ENCODE measurements at places on chromosomes 1 and 21. TPM values are rescaled to one million over a fixed set of nuclear protein-coding genes. Genes with fewer than 3 reads are reported as not detected.

GRCh38 chr1:151196292-151196800 lies 2.0 kb upstream of the PIP5K1A start:
- peak overlapping the region; percentile 34 for H3K4me3 ChIP-seq
- H3K4me1 ChIP-seq: peaks cover 4% of the 10 kb centered on the region
- H3K27ac ChIP-seq: peak overlapping the region; percentile 92
- H3K27me3 ChIP-seq: no peaks in the 10 kb centered on the region
- peak; percentile 84 for DNase-seq

DNA sequence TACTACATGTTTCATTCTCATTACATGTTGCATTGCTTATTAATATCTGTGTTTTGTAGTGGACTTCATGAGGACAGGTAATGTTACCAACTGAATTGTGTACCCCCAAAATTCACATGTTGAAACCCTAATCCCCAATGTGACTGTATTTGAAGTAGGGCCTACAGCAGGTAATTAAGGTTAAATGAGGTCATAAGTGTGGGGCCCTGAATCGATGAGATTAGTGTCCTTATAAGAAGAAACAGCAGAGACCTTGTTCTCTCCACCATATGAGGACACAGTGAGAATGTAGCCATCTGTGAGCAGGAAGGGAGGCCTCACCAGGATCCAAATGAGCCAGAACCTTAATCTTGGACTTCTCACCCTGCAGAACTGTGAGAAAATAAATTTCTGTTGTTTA lies 15.0 kb upstream of the IFNAR1 start:
- no peaks in the 10 kb centered on the region for H3K4me1 ChIP-seq
- no peak for DNase-seq
- H3K4me3 ChIP-seq: no peak overlapping the region

- no peaks in the 10 kb centered on the region for H3K27me3 ChIP-seq
- H3K4me3 ChIP-seq: no peak overlapping the region
- no peaks in the 10 kb centered on the region for H3K36me3 ChIP-seq
- H3K27ac ChIP-seq: no peak overlapping the region
- no peak for DNase-seq
Measured at GRCh38 chr1:195721210-195721971, 886.8 kb downstream of the KCNT2 start.

DNA sequence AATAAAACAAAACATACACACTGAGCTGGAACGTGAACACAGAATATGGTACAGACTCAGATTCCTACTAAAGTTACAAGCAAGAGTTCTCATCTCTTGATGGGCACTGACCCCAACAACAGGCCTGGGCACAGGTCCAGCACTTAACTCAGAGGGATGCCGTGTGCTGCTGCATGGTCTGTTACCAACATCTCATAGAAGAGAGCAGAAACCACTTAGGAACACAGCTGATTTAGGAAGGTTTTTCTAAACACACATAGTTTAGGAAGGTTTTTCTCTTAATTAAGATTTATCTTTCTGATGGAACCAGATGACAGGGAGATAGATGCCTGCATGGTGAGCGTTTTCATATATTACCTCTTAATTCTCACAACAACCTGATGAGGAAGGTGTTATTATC lies 1.5 kb downstream of the GCLM start:
- H3K4me1 ChIP-seq: no peaks in the 10 kb centered on the region
- no peak overlapping the region for H3K27ac ChIP-seq
- no peak for DNase-seq
- H3K36me3 ChIP-seq: no peaks in the 10 kb centered on the region

DNA sequence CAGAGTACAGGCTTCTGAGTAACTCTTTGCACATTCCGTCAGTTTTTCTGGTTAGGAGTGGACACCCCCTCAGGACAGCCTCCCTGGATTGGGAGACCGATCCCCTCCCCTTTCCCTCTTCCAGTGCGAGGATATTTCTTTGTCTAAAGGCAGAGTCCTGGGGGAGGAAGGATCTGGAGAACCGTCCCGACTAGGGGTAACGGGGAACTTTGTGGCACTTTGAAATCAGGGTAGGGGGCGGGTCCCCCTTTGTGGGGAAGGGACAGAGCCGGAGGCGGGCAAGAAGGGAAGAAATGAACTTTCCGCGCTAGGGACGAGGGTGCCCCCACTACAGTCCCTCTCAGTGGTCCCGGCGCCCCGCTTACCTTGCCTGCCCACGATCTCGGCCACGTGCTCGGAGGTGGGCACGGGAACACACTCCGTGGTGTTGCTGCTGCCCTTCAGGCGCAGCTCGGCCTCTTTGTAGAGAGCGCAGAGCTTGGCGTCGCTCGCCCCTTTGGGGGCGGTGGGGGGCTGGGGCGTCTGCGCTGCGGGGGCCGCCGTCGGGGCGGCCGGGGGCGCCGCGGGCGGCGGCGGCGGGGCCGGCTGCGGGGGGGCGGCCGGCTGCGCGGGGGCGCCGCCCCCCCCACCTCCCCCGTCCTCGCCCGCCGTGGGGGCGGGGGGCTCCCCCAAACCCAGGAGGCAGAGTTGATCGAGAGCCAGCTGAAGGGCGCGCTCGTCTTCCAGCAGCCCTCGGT lies 917 bp downstream of the MEX3A start:
- peaks cover 23% of the 10 kb centered on the region for H3K4me1 ChIP-seq
- H3K27me3 ChIP-seq: no peaks in the 10 kb centered on the region
- DNase-seq: no peak
- peak overlapping the region; percentile 83 for H3K4me3 ChIP-seq
- no peaks in the 10 kb centered on the region for H3K36me3 ChIP-seq
- H3K27ac ChIP-seq: peak overlapping the region; percentile 33

BOLA1 gene
- 22.7 TPM for total RNA-seq
